ENCODE measurements at places on chromosomes 13 and 19.

GRCh38 chr19:1845642-1846041 is 2.6 kb downstream of the REXO1 start:
- DNase-seq, result no peak

GRCh38 chr13:110458594-110459365 is 102.7 kb downstream of the RAB20 start:
- no peak for DNase-seq

DNA sequence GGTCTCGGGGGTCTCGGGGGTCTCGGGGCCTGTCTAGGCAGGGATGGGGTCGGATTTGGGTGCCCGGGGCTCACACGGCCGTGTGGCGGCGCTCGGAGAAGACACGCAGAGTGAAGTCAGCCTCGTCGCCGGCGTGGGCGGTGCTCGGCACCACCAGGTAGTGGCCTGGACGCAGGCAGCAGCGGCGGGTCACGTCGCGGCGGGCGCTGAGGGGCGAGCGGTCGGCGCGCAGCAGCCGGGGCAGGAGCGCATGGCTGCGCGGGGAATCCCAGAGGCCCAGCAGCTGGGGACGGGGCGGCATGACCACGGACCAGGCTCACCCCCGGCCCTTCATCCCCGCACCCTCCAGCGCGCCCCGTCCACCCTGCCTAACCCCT is 8.2 kb downstream of the CAPN12 start:
- DNase-seq, result no peak

DNA sequence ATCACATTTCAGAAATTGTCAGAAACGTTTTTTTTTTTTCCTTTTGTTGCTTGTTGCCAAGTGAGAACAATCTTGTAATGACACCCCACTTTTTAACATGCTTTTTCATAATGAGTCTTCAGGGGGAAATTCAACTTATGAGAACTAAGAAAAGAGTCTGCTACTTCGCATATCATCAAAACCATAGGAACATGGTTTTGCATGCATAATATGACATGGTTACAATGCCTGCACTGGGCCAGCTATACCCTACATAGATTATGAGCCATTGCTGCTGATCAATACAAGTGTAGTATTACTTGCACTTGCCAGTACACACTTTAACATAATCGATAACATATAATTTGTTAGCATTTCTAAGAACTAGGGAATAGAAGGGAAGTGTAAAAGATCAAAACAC is 191.0 kb upstream of the NBEA start:
- DNase-seq, result no peak

DNA sequence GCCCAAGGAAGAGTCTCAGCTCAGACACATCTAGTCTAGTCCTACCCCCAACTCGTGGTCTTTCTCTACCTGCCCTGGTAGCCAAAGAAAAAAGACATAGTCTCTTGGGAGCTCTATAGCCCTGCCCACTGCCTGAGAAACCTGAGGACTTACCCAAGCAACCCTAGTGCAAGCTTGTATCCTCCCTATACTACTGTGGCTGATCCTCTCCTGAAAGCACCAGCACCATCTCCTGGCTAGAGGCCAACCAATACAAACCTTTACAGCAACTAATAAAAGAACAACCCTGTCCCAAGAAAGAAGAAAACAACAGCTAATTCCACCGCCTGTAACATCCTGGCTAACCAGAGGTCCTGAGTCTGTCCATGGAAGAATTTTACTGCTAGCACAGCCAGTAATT is 532.4 kb downstream of the SLITRK6 start:
- DNase-seq, result no peak
